ENCODE measurements at places on chromosomes 5 and 9.

DNA sequence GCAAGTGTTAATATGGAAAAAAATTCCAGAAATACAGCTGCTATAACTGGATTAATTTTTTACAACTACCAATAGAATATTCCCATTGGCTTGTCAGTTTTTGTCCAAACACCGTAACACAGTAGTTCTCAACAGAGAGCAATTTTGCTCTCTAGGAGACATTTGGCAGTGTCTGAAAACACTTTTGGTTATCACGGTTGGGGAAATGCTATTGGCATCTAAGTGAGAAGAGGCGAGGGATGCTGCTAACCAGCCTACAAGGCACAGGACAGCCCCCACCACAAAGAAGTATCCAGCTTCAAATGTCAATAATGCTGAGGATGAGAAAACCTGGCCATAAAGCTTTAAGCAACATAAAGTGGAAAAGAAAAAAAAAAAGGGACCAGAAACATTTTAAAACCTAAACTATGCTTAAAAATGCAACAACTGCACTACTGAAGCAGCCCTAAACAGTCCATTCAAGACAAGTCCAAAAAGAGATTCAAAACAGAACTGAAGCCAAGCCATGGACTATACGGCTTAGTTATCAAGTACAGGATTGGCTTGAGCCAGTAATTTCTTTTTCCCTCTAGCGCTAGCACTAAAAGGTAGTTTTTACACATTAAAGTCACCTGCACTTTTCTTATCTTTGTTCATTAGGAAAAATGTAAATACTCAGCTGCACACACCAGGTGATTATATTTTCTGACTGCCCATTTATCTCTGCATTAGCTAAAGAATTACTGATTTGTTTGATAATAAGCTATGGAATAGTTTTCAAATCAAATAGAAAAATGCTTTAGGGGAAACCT lies 83.9 kb downstream of the NR3C1 start:
- DNase-seq = no peak

GRCh38 chr9:92097997-92098482 lies 17.2 kb downstream of the SPTLC1 start:
- peak; percentile 5 for DNase-seq

DNA sequence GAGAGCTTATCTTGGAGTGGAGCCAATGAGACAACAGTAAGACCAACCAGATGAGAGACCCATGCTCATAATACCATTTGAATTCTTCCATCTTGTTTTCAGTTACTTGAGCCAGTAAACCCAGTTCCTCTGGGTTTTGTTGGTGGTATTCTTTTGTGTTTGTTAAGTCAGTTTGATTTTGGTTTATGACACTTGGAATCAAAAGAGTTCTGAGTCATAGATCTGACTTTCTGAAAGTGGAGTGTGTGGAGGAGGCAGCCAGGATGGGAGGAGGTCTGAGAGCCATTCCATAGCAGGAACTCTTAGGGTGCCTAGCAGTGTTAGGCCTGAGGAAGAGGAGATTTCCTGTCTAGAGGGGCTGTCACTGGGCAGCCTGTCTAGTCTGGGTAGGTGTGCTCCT lies 24.6 kb upstream of the PANK3 start:
- DNase-seq = no peak

DNA sequence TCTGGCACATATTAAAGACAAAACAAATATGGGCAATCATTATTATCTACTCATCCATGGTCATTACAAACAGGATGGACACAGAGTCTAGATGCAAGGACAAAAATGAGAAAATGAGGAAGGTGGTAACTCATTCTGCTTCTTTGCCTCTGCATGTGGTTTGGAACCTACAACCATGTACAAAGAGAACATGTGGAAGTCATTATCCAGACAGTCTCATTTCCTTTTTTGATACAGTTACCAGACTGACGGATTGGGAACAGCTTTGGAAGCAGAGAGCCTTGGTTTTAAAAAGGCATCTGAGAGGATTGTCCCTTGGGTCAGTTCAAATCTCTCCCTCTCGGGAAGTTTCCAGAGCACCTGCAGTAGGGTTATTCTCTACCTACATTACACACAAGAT lies 433.4 kb upstream of the TNC start:
- DNase-seq = no peak

GRCh38 chr9:135309763-135310125 lies 169.8 kb upstream of the PPP1R26 start:
- no peak for DNase-seq

DNA sequence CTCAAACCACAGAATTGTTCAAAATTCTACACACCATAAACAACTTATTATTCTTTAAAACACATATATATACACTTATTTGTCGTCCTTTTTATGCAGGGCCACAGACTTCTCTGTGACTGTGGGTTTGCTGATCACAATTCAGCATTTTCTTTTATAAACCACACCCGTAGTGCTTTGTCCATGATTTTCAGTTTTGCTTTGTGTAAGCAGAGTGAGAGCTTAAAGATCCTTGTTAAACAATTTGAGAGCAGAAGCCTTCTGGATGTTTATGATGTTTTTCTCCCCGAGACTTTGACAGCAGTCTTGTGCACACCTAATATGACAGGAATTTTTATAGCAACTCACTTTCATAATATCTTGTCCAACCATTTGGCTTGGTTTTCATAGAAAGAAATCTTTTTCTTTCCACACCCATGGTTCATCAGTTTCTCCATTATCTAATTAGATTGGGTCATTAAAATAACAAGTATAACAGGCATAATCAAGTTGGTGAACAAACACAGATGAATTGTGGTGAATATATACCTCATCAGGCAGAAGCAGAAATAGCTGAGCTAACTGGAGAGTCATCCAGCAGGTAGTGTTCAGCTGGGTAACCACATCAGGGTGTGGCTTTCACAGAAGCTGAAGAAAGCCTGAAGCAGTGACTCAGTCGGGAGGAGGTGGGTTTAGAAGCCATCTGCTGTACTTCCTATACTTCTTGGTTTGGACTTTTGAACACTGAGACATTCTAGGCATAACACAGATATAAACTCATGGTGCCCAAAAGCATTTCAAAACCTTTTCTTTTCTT lies 232.8 kb downstream of the DOCK8 start:
- peak; percentile 31 for DNase-seq

GRCh38 chr5:32100691-32101302 lies 73.3 kb downstream of the GOLPH3 start:
- DNase-seq = no peak

GRCh38 chr9:4973902-4974301 lies 11.2 kb upstream of the JAK2 start:
- no peak for DNase-seq

GRCh38 chr5:146890066-146890465 lies 11.5 kb upstream of the PPP2R2B start:
- no peak for DNase-seq

DNA sequence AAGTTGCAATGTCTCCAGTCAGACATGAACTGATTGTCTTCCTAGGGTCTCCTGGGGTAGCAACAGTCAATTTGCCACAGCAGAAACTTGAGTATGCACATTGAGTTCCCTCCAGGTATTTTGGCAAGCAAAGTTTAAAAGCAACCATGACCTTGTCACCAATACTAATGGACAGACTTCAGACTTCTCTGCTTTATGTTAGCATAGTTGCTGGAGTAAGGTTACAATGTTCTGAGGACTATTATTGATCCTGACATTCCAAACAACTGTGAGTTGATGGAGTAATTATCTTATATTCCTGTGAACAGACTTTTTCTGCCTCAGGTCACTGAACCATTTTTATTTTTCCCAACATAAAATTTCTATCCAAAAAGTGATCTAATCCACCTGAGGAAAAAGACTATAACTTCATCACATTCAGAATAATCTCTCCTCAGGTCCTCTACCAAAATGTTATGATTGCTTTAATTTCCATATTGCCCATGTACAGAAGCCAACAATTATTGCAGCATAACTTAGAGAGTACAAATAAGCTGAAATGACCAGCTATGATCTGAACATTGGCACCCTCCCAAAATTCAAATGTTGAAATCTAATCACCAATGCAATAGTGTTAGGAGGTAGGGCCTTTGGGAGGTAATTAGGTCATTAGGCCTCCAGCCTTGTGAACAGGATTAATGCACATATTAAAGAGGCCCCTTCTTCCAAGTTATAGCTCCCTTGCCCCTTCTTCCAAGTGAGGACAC lies 228.3 kb downstream of the PDE4D start:
- DNase-seq = no peak

DNA sequence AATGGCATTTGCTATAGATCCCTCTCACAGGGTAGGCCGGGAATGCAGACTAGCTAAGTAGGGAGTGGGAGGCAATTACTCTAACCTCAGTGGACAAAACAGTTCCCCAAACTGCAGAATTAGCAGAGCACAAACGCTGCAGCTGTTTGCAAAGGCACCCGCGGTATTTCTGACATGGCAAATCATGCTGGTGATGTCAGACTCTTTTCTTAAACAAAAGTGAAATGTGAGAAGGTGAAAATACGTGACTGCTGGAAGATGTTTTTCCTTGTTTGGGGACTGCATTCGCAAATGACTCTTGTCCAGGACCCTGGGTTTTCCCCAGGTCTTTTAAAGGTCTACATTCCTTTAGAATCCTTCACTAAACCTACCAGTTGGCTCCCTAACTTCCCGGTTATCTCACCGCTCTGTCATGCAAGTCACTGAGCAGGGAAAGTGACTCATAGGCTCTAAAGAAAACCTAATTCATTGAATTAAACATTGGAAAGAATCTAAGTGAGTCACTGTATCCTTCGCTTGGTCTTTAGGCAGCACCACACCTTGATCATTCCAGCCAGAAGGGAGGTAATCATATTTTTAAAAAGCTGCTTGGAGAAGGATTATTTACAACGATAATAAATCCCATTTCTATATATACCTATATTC lies 91.5 kb upstream of the DNAH5 start:
- no peak for DNase-seq

- no peak for DNase-seq
These were observed 123.9 kb downstream of the PPP2R2B start for GRCh38 chr5:146754621-146755020.

DNA sequence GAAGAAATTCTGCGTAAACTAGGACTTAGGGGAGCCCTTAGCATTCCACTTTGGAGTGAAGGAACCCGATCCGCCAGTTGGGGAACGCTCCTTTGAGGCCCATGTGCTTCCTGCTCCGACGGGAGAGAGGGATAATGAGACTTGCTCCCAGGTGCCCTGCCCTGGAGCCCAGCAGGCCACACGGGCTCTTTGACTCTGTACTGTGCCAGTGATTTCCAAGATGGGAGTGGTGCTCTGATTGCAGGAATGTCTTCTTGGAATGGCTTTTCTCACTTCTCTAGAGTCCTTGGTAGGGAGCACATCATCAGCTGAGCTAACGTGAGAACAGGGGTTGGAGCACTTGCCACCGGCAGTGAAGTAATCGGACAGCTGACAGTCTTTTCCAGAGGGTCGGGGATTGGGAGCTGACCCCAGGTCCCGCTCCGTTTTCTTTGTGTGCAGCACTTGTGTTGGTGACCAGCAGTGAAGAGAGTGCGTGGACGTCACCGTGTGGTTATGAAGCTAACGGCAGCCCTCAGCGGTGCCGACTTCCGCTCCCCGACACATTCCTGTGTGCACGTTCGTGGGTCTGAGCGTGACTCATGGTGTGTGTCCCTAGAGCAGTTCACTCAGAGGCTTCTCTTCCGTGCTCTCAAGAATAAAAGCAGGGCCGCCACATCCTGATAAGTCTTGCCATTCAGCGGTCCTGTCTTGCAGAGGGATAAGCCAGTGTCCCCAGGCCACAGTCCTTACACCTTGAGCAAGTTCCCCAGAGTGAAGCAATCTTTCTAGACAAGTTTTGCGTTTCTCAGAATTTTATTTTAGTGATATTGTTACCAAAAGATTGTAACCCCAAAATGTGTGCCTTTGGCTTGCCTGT lies 25.6 kb downstream of the ABL1 start:
- no peak for DNase-seq

DNA sequence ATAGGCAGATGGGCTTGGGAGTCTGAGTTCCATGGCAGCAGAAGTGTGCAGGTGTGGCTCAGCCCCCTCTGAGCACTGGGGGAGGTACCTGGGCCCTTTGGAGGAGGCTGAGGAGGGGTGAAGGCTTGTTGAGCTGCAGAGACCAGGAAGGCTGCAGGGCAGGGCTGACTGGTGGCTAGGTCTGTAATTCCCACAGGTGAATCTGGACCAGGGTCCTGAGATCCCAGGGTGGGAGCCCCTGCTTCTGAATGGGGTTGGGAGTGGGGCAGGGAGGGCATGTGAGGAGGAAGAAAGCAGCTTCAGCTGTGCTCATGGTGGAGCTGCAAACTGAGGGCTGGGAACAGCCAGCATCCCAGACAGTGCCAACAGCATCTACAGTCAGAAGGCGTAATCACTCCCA lies 111.1 kb downstream of the CACNA1B start:
- no peak for DNase-seq

GRCh38 chr5:134153241-134153640 lies 23.5 kb downstream of the SKP1 start:
- no peak for DNase-seq

- DNase-seq = no peak
These were observed 196 bp upstream of the GRM6 start for GRCh38 chr5:178995341-178995690.

- no peak for DNase-seq
These were observed 44.8 kb downstream of the NLN start for GRCh38 chr5:65766781-65767180.

DNA sequence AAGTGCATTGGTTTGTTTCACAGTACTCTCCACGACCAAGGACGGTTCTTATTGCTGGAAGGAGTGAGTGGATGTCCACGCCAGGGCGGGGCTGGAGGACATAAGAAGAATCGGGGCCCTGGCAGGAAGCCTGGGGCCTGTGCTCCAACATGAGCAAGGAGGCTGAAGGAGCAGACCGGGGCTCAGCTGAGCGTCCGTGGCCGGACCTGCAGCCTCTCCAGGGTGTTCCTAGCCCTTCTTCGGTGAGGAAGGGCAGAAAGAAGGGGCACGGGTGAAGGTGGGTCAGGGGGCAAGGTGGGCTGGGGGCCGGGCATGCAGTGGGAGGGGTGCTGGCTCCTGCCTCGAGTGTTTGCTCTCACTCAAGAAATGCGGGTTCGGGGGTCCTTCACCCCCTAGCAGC lies 18.1 kb downstream of the FAM78A start:
- DNase-seq = no peak

DNA sequence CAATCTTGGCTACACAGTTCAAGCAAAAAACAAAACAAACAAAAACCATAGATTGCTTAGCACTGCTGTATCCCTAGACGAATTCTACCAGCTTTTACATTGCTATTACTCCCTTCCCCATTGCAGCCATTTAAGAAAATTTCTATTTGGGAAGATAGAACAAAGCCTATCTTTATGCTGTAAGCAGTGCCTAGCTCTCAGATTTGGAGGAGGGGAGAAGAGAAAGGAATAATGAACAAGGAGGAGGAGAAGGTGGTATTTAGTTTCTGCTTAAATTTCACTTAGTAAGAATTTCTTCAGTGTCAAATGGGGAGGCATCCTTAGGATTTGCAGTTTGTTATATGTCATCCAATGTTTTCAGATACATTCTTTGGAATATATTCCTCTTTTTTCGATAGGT lies 16.2 kb upstream of the TLE1 start:
- DNase-seq = no peak

DNA sequence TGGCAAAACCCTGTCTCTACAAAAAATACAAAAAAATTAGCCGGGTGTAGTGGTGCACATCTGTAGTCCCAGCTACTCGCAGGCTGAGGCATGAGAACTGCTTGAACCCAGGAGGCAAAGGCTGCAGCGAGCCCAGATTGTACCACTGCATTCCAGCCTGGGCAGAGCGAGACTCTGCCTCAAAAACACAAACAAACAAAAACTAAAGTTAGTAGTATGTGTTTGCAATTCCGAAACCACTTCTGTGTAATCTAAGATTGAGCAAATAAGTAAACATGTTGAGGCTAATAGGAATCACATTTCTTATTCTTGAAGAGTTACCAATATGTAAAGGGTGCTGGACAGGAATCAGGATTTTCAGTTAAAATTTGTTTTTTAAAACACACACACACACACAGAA lies 70.0 kb upstream of the SUSD1 start:
- no peak for DNase-seq
